Breast epithelium (tissue), 4 donors: ENCODE measurements at places on chromosomes 7 and 10.

DNA sequence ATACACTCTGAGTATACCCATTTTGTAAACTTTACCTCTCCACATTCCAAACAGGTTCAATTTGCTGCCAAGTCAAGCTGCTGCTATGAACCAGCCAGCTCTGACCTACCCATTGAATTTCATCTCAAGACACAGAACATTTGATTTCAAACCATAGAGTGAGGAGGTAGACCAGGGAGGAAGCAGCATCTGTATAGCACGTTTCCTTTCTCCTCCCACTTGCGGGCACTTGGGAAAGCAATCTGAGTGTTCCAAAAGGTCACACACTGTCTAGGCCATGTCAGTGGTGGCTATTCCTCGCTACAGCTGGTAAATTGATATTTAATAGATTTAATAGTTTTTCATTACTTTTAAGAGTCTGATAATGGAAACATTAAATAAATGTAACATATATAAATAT, 147.8 kb upstream of the EEPD1 start:
- no peak for DNase-seq

GRCh38 chr10:121355161-121355560, 243.1 kb downstream of the FGFR2 start:
- no peak for DNase-seq

DNA sequence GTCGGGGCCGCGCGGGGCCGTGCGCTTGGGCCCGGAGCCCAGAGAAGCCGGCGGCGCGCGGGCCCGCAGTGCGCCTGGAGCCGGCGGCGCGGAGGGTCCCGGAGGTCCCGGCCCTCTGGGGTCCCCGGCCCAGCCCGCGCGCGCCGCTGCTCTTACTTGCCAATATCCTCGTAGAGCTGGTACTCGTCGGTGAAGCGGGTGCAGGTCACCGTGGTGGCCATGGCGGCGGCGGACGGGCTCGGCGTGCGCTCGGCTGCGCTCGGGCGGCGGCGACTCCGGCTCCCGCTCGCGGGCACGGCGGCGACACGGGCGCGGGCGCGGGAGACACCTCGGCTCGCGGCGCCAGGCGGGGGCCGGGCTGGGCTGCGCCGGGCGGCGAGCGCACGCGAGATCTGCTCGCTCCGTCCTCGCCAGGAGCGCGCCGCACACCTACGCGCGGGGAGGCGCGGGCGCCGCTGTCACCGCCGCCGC, at the start of gene CAMK2B:
CAMK2B (minus strand) TSS at position 394 of the 471 bp plus-strand sequence; CDS start at position 221, 173 bp downstream.
- no peak for DNase-seq

GRCh38 chr10:29688230-29688661, 53.5 kb upstream of the SVIL start:
- no peak for DNase-seq

- DNase-seq, result no peak
Observed at GRCh38 chr10:74988832-74989561, 122.5 kb upstream of the SAMD8 start.

DNA sequence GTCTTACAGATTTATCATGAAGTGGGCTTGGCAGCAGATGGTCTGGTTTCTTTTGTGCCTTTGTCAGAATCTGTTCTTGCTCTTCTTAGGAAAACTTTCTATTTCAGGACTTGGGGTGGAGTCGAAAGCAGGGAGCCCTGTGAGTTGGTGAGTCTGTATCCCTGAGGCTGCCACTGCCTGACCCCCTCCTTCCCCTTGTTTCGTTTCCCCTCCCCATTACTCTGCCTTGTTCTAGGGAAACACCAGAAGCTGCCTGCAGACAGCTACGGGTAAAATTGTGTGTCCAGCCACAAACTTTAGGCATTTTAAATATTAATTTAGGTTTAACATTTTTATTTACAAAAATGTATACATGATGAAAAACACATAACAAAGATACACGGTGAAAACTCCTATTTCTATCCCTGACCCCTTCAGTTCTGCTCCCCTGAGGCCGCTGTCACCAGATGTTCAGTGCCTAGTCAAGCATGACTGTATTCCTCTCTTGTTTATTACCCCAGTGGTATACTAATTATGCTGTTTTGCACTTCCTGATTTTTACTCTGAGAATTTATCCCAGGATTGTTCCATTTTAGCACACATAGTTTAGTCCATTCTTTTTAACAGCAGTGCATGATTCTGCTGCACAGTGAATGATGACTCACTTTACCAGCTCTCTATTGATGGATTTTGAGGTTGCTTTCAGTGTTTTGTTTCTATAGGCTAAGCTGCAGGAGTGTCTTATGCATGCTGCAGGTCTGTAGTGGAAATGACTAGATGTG, 9.1 kb downstream of the TSPAN14 start:
- no peak for DNase-seq

- DNase-seq, result no peak
Observed at GRCh38 chr7:28732071-28732869, 225.9 kb downstream of the TRIL start.

DNA sequence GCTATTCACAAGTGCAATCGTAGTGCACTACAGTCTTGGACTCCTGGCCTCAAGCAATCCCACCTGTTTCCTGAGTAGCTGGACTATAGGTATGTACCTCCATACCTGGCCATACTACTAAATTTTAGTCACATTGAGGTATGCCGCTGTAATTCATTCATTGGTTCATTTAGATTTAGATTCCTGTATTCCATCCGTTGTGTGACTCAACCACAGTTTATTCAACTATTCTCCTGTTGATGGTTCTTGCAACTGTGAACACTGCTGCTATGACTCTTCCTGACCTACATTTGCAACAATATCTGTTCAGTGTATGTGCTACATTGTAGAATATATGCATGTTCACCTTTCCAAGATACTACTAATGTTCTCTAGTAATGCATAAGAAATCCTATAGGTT, 8.0 kb upstream of the ZCCHC24 start:
- no peak for DNase-seq

DNA sequence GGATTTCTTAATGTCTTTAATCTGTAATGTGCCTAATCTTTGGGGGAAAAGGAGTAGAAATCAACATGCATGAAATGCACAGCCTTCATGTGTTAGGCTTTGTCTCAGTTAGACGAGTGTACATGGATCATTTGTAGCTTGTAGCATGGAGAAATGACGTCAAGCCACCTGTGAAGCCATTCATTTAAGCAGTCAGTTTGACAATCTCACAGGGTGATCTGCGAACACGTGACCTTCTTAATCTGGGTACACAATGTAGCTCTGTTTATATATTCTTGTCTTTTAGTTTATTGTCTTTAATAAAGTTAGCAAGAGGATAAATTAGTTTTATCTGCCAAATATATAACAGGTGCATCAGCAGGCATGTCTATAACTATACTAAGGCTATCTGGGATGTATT, 351.9 kb upstream of the LRGUK start:
- DNase-seq, result no peak

DNA sequence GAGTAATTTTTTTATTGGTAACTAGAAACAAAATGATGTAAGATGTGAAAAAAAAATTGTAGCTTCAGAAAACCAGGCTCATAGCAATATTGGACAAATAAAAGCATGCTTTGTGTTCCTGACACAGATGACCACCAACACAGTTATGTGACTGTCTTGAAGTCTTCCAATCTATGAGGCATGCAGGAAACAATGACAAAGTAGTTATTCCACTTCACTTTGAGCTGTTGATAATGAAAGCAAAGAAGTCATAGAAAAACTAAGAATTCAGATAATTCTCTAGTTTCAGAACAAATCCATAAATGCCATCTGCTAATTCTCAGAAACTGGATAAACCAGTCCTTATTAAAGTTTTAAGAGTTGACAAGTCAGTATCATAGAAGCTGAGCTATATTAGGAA, 378.4 kb upstream of the SEMA3D start:
- DNase-seq, result no peak

- no peak for DNase-seq
Observed at GRCh38 chr7:158614700-158615099, 27.1 kb upstream of the PTPRN2 start.

GRCh38 chr10:102231357-102232318, 5.5 kb downstream of the ELOVL3 start:
- no peak for DNase-seq

- DNase-seq, result no peak
Observed at GRCh38 chr7:100471021-100471420, 7.0 kb upstream of the SPACDR start.

DNA sequence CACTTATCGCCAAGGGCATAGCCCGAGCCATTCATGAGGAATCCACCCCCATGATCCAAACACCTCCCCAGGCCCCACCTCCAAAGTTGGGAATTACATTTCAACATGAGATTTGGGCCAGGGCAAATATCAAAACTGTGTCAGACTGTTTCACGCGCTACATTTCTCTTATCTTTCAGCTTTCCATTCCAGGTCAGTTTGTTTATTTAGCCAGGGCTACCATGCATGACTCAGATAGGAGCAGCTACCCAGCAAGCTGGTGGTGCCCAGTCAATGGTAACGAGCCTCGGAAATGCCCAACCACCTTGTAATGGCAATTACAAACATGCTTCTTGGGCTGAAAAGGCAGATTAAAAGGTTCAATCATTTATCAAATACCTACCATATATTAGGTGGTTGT, 43.6 kb upstream of the BAMBI start:
- DNase-seq, result no peak

DNA sequence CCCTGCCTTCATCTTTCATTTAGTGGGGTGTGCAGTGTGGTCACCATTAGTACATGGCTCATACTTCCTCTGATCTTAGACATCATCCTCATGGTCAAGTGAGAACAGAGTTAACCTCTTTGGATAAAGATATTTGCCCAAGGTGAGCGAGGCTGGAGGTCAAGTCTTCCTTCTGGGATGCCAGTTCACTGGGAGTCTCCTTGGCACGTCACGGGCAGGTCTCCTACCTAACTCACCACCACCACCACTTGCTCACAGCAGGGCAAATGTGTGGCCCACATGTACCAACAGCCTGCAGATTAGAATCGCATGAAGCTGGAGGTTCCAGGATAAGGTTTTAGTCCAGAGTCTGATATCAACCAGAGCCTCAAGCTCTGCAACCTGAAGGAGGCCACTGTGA, 164.6 kb downstream of the USP6NL start:
- DNase-seq, result no peak

- DNase-seq, result no peak
Observed at GRCh38 chr10:72164617-72165016, 51.2 kb upstream of the ANAPC16 start.

DNA sequence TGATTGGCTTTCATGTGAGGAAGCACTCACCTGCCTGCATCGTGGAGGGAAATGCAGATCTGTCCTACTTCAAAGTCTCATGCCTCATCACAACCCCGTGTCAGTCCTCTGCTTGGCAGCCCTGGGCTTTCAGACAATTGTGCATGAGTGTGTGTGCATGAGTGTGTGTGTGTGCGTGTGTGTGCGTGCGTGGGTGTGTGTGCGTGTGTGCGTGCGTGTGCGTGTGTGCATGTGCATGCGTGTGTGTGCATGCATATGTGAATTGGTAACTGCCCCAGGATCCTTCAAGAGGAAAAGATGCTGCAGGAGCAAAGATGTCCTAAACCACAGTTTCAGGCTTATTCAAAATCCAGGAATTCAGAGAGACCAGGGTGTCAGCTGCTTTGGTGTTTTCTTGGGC, 71.3 kb downstream of the LANCL2 start:
- DNase-seq, result no peak

- DNase-seq, result no peak
Observed at GRCh38 chr7:27329909-27330308, 87.3 kb downstream of the EVX1 start.

DNA sequence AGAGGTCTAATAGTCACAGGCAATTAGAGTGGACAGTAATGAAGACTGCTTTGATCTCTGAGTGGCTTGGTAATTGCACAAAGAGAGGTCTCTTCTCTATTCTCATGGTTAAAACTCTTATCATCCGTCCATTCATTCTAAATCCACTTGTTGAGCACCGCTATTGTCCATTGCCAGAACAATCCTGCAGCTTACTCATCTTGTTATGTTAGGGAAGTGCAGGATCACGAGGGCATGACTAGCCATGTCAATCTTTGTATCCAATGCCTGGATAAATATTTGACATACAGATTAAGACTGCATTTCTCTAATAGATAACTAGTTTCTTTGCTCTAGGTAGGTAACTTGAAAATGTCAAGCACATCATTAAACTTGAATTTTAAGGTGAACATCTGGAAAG, 14.9 kb downstream of the SFTPD start:
- DNase-seq, result no peak

DNA sequence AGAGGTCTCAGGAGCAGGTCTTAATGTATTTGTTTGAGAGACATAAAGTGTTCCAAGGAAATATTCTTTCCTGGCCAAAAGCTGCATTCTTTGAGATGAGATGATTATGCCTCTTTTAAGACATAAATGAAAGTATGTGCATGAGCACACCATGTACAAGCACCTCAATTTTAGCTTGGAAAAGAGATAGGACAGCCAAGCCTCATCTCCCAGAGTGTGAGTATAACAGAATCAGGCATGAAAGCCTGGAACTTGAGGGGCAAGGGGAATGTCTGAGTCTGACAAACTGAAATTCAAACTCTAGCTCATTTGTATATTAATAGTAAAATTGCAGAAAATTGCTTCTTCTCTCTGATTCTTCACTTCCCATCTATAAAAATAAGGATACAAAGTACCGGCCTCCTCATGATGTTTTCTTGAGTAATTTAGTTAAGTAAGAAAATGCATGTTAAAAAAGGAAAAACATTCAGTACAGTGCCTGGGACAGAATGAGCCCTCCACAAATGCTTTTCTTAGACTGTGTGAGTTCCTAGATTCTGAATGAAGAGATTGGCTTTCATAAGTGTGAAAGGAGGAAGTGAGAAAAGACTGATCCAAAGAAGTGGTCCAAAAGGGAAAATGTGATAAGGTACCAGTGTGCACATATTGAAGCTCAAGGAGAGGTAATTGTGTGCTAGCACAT, 1260.9 kb upstream of the SORCS1 start:
- DNase-seq, result no peak

DNA sequence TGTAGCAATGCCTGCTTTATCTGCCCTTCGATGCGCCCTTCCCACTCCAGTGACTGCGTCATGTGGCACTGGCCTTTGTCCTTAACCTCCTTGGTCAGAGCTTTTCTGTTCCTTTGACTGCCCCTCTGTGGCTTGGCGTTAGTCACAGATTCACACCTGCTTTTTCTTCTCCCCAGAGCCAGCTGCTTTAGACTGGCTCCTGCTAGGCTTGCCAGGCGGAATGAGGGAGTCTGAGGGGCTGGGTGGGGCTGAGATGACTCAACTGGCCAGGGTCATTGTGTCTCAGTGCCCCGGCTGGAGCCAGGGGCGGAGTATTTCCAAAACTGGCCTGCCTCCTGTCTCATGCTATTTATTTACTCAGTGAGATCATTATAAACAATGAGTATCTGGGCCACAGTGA, 194.1 kb downstream of the EMX2 start:
- no peak for DNase-seq

GRCh38 chr7:154928136-154929005, 74.6 kb downstream of the PAXIP1 start:
- DNase-seq, result no peak
